ENCODE measurements at places on chromosomes 7 and 10.

DNA sequence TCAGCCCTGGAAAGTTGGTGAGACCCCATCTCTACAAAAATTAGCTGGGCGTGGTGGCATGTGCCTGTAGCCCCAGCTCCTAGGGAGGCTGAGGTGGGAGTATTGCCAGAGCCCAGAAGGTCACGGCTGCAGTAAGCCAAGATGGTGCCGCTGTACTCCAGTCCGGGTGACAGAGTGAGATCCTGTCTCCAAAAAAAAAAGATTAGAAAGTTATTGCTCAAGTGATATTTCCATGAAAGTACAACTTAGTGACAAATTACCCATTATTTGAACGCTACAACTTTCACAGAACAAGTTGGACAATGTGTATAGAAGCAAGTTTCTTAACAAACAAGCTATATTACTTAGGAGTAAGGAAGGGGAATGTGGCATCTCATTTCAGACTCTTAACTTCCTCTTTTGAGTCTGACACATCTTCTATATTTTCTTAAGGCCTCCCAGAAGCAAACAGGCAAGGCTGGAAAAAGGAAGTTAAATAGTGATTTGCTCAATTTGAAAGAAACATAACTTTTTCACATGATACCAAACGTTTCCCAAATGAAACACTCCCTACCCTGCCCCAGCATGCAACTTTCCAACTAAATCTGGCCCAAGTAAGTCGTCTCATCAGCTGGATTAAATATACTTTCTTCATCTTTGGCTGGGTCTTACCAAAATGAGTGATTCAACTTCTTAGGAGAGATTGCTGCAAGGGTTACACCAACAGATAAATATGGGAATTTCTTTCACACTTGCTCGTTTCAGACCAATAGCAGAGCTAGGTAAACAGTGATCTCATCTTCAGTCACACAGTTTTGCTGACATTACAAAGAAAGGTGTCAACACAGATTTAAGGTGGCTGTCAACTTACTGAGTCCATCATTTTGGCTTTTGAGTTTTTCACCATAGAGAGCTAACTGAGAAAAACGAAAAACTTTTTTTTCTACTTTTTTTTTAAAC lies 66.3 kb upstream of the KLF6 start:
- no peak for DNase-seq

DNA sequence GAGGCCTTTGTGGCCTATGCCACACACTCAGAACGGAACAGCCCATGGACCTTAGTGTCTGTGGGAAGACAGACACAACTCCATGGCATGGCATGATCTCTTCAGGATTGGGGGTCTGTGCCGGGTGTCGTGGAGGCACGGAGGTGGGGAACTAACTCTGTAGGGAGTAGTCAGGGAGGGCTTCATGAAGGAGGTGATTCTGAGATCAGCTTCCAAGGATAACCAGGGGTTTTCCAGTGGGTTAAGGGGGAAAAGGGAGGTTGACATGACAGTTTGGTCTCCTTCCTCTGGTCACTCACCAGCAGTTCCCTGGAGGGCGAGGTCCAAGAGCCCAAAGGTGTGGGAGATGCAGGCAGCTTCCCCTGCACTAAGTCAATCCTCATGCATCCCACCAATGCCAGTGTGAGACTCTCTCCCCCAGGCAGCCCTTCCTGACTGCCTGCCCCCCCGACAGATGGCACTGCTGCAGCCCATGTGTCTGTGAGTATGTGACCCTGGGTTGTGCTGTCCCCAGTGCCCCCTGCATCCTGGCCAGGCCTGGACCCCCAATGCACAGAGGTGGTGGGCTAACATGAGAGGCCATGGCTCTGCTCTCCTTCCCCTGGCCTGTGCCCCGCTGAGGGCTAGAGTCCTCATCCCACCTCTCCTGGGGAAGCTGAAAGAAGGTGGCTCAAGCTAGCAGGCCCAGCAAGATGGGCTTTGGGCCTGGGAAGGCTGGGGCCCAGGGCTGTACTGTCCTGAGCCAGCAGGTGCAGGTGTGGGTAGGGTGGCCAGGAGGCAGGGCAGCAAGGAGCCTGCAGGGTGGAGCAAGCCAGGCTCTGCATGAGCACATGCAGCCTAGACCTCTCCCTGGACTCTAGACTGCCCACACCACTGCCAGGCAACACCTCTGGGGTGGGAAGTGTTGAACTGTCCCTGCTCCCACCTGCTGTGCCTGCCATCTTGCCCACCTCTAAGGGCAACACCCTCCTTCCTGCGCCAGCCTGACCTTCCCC lies 39.7 kb downstream of the RASGEF1A start:
- DNase-seq: no peak

DNA sequence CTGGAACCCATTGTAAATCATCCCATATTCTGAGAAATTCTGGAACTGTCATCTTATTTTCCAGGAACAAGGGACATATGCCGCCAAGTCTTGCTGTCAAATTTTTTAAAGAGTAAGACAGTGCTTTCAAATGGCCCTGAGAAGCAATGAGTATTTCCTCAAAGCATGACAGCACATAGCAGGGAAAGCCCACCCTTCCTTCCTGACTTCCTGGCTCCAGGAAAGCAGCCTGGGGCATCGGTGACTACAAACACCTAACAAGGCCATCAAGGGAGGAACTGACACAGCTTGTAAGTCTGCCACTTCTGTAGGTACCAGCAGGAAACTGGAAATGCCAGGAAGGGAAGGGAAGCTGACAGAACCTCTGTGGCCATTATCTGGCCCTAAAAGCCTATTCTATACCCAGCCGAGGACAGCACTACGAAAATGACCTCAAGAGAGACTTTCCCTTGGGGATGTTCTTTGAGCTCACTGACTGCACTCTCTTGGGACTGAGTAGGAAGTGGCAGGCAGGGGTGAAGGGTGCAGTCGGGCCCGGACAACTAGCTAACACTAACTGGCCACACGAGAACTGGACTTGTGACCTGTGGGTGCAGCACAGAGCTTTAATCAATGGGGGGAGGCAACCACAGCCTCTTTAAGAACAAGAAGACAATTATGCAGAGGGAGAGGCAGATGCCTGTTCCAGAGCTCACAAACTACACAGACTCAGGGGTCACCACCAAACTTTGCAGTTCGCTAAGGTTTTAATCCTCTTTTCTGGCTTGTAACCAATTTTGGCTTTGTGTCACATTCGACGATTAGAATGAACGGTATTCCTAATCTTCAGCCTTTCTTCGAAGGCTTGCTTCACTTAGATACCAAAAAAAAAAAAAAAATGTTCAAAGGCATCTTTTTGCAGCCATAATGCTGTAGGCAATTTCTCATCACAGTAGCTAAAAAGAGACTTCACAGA lies 52.0 kb downstream of the GRB10 start:
- no peak for DNase-seq

DNA sequence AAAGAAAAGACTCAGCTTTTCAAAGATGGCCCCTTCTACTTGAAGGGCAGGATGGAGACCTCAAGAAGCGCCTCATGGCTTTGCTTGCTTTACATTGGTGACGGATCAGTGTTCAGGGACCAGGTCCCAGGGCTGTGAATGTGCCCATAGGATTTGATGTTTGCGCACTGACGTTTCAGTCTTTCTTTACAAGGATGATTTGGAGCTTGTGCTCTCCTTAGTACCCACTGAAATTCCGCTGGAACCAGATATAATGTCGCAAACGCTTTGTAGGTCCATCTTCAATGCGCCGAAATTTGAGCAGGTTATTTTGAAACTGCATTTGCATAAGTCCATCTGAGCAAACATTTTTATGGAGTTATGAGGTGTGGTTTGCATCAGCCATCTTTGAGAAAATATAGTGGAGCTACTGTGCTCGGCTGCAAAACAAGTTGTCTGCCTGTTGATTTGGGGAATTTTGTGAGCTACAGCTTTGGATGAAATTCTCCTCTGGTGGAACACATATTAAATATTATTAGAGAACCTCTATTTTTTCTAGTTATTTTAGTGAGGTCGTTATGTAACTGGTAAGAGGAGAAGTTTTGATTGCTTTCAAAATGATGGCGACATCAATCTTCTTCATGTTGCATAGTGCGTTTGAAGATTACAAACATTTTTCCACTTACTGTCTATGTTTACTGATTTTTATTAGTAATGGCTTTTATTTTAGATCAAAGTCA lies 2.4 kb downstream of the RBM20 start:
- DNase-seq: no peak

- no peak for DNase-seq
Observed at GRCh38 chr10:119310806-119311205, 103.4 kb downstream of the GRK5 start.

- DNase-seq: no peak
Observed at GRCh38 chr10:116587878-116588591, 2.7 kb upstream of the PNLIPRP1 start.

DNA sequence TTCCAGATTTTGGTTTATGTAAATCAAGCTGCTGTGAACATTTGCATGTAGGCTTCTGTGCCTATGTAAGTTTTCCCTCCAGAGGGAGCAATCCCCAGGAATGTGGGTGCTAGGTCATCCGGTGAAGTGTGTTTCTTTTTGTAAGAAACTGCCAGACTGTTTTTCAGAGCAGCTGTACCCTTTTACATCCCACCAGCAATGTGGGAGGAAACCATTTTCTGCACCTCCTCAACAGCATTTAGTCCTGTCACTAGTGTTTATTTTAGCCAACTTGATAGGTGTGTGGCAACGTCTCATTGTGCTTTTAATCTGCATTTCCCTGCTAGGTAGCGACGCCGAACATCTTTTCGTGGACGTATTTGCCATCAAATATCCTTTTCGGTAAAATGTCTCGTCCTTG lies 395.7 kb upstream of the FOXK1 start:
- DNase-seq: no peak

DNA sequence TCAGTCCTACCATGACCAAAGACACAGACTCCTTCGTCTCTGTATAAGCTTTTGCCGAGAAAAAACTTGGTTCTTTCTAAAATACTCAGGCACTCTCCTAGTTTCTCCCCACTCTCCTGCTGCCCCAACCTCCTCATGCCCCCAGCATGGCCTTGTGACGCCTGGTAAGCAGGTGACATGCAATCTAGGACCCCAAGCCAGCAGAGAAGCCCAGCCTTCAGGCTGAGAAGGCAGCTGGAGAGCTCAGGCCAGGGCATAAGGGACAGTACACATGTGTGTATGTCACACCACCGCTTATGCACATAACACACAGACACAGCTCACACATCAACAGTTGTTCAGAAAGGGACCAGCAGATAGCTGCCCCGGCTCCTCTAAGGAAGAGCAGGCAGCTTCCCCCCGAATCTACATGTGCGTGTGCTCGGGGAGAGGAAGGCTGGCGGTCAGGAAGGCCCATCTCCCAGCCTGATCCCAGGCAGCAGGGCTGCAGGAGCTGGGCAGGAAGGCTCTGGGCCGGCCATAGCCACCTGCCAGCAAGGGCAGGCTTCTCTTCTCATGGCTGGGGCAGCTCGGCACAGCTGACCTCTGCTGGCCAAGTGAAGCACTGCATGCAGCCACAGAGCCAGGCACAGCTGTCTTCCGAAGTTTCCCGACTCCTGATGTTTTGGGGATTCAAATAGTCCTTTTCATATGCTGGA lies 8.5 kb downstream of the DDX56 start:
- DNase-seq: no peak

DNA sequence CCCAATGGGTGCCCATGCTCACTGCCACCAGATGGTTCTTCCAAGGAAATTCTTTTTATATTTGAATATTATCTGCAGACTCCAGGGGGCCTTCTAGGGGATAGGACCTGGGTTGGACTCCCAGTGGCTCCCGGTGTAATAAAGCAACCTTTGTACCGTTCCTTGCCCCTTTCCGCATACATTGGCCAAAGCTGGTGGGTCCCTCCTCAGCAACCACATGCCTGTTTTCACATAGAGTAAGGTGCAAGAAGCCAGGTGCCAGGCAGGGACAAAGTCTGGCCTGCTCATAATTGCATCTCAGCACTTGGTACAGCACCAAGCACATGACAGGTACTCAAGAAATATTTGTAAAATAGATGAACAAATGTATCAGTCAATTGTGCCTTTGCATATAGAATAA lies 46.4 kb upstream of the PPP1R3C start:
- DNase-seq: no peak

- DNase-seq: no peak
Observed at GRCh38 chr7:41873741-41874140, 170.9 kb upstream of the INHBA start.

DNA sequence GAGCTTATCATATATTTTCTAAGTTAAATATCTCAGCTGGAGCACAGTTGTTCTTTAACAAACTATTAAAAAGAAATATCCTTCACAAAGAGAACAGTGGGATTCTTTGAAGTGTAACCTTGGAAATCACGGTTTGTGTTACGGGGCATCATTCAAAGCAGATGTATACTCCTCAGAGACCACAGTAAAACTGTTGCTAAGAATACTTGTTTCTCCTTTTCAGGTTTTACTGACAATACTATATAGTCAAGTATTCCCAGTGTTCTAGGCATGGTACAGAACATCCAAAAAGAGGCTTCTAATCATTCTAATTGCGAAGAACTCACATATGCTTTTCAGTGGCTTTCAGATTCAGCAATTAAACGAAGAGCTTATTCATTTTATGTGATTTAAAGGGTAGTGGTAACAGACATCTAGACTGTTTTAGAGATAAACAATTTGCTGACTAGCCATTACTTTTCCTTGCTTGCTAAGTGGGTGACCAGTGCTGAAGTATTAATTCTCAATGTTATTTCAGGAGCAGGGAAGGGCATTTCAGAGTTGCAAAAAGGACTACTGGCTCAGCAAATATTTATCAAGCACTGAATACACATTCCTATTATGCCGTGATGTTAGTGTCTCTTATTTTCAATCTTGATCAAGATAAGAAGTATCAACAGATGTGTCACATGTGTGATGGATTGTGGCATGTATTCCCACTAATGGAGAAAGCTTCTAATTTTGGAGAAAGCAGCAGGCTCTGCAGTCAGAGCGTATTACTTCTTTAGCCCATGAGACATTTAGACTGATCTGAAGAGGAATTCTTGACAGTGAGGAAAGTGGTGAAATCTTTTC lies 236.8 kb downstream of the RNLS start:
- no peak for DNase-seq

DNA sequence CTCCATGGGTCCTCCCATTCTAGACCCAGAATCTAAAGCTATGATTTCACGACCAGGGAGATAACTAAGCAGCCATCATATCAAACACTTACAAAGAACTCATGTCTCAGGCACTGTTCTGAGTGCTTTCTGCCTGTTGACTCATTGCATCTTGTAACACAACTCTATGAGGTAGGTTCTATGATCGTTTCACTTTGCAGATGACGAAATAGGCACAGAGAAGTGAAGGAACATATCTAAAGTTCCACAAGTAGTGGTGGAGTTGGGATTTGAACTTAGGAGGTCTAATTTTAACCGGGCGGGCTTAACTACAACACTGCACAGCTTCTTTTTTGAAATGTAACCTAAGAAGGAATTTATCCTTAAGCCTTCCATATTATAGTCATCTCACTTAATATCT lies 2.9 kb downstream of the RBP4 start:
- no peak for DNase-seq

GRCh38 chr10:34687434-34688210 lies 127.5 kb downstream of the PARD3 start:
- DNase-seq: no peak

Measured in SW 1271 (cell line).